Activated T-cell treated with anti-CD3 and anti-CD28 coated beads for 4 hours (primary cell): ENCODE measurements at places on chromosomes 5 and 9.

DNA sequence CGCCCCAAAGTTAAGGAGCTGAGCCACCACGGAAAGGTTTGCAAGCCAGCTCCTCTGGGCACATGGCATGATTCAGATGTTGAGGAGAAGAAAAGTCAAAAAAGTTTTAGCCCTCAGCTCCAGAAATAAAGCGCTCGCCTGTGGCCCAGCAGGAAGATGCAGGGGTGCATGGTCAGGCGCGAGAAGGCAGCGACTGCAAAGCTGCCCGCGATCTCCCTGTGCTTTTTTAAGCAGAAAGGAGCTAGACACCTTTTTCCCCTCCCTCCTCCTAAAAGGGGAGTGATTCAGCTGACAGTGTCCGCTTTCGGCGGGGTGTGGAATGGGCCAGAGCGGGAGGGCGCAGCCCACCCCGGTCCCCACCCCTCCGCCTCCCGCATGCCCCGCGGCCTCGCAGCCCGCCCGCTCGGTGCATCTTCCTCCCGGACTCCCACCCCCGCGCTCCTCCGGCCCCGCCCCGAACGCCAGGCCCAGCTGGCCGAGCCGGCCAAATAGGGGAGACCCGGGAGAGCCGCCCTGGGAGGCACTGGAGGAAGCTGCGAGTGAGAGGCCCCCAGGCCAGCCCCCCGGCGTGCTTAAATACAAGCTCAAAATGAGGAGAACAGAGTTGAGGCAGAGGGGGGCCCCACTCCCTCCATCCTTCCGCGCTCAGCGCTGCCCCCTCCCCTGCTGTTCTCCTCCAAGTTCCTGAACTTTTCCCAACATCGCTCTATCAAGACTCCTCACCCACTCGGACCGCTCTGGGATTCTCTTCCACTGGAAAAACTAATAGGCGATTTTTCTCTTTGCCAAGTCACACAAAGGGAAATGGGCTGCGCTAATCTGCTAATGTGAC, at the start of gene ADAMTS12:
Gene ADAMTS12, minus strand, starts transcription at position 203 of the 832 bp plus-strand sequence. Its CDS starts 134 bp downstream, at position 69.
- no peak for DNase-seq

GRCh38 chr9:124254261-124254682, 3.5 kb upstream of the NEK6 start:
- DNase-seq = no peak

GRCh38 chr9:83281306-83282255, 218.6 kb upstream of the RASEF start:
- DNase-seq = no peak

DNA sequence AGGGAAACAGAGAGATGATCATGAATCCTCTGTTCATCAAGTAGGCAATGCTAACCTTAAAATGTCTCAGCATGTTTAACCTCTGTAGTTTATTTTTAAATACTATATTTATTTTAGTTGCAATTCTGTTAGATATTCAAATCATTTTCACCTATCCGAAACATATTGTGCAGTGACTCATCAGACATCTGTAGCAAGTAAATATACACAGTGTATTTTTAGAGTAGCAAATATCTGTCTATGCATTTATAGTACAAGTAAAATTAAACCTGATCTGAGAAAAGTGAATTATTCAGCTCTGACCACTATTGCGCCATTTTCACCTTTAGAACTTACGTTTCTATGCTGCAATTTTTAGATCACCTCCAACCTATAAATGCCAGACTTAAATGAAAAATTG, 24.3 kb upstream of the TUSC1 start:
- no peak for DNase-seq

- no peak for DNase-seq
These were observed 180.5 kb downstream of the CRB2 start for GRCh38 chr9:123536455-123536868.
